Activated CD4-positive, alpha-beta T cell treated with anti-CD3 and anti-CD28 coated beads for 4 hours (primary cell): ENCODE measurements at places on chromosomes 4 and X.

DNA sequence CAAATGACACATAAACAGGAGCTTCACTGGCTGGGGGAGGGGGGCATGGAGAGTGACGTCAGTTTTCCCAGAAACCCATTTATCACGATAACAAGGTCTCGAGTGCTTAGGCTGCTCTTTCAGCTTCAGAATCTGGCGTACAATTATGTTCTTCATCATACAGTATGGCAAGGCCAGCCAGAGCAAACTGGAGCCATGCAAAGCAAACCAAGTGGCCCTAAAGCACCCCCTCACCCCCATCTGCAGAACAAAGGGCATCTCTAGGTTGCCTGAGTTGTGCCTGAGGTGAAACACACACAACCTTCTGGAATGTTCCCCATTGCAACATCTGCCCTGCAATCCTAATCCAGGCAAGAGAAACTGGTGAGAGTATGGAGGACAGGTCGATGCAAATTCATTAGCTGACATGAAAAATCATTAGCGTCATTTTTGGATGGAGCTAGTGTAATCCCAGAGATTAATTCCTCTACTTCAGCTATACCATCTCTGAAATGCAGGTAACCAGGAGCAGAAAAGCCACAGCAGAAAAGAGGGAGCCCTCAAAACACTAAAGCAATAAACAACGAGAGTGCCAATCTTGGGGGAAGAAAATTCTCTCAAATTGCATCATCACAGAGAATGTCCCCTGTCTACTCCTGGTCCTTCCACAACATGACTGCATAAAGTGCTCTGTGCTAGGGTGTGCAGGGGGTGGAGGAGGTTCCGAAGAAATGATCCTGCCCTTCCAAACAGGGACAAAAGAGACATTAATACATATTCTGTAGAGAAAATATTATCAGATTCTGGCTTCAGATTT lies 1.8 kb downstream of the SEPTIN6 start:
- DNase-seq, result peak; percentile 57

GRCh38 chr4:184215709-184216328 lies 1.9 kb downstream of the ENPP6 start:
- no peak for DNase-seq

- DNase-seq, result no peak
These were observed 302.0 kb downstream of the RAB28 start for GRCh38 chr4:13182133-13182532.

GRCh38 chr4:71663780-71664179 lies 120.1 kb downstream of the GC start:
- DNase-seq, result no peak

DNA sequence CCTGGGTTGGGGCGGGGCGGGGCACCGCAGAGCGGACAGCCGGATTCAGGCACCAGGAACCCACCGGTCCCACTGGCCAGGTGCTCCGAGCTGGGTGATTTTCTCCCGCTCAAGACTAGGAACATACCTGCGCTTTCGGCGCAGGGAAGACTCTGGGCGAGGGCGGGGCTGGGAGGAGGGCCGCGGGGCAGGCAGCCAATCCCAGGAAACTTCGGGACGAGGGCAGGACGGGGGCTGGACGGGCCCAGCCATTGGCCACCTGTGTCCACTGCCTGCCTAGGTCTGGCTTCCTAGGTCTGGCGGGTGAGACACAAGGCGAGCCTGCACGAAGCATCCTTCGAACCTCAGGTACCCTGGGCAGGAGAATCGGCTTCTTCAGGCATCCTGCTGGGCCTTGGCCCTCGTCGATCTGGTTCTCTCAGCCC lies 274 bp upstream of the ERVMER34-1 start:
- DNase-seq, result no peak

DNA sequence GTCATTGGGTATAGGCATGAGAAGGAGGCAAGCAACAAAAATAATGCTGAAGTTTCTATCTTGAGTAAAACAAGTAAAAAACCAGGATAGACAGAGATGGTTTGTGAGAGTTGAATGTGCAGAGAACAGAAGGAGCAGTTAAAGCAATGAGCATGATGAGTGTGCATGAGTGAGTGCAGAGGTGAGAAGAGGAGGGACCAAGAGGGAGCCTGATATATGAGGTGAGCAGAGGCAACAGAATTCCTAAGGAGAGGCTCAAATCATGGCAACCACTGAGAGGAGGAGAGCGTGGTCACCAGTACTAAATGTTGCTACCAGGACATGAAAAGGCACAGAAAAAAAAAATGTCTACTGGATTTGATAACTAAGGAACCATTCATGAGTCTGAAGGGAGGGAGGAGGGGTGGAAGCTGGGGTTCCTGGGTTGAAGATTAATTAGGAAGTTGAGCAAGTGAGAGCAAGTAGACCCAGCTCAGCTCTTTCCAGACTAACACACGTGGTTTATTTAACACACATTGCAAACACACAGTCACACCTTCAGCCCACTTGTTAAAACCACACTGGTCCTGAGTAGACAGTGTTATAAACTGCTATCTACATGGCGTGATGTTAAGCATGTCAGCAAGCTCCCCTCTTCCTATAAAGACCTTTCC lies 69.0 kb upstream of the IQCM start:
- DNase-seq, result no peak

DNA sequence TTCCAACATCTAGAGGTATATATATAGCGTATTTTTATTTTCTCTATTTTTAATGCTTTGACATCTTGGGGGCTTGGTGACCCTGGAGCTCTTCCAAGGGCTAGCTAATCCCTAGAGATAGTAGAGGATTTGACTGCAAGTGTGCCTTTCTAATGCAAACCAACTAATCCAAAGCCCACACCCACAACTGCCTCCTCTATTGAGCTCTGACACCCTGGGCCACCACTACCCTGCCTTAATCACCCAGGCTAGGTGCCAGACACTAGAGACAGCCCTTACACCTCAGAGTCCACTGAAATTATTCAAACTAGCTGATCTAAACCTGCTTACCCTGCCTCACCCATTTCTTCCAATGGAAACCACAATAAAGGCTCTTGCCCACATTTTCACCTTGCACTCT lies 69.6 kb upstream of the ATXN3L start:
- no peak for DNase-seq

DNA sequence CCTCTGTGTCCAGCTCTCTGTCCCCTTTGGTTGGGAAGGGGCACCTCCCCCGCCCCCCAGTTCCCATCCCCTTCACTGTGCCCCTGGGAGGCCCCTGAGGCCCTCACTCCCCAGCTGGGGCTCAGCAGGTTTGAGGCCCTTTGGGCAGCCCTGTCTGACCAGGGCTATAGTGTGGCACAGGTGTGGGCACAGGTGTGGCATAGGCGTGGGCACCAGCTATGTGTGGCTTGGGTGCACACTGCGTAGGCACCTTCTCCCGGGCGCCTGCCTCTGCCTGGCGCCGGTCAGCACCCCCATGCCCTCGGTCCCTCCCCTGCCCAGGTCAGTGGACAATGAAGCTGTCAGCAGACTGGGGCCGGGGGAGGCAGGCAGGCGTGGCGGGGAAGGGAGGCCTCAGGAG lies 7.5 kb upstream of the FGFR3 start:
- DNase-seq, result no peak

GRCh38 chr4:158201876-158202275 lies 8.4 kb upstream of the TMEM144 start:
- DNase-seq, result no peak

- no peak for DNase-seq
These were observed 317.7 kb upstream of the ANXA10 start for GRCh38 chr4:167774646-167775045.

DNA sequence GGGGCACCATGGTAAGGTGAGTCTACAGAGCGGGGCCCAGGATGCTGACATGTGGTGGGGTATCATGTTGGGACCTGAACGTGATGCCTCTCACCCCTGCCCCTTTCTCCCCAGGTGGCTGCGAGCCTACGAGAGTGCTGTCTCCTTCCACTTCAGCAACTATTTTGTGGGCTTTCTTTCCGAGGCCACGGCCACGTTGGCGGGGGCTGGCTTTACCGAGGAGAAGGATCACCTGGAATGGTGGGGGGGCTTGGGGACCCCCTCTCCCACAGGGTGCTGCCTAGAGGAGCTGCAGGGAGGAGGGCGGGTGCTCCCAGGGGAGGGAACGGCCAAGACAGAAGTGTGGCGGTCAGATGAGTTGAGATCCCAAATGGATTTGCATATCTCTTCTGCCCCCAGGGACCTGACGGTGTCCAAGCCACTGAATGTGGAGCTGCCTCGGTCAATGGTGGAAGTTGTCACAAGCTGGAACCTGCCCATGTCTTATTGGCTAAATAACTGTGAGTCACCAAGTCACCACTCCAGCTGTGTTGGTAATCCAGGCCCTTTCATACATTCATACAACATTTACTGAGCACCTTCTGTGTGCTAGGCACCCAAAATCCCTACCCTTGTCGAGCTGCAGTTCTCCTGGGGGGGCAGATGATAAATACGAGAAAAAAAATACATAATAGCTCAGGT lies 5.5 kb downstream of the PORCN start:
- no peak for DNase-seq

DNA sequence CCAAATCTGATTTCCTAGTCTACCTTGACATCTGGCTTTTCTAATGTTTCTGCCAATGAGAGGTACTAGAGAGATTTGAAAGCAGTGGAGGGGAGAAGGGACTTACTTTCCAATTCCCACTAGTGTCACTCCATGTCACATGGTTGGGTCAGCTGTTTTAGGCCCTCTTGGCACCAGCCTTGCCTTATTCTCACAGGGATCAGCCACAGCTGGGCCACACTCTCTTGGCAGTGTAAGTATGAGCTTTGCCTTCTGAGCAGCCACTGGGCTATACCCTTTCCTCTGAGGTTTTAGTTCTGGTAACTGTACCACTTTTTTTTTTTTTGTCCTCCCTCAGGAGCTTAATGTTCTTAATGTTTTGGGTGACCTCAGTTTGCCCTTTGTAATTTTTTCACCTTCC lies 10.2 kb upstream of the ADH1C start:
- no peak for DNase-seq

GRCh38 chrX:129478516-129478915 lies 44.8 kb downstream of the SMARCA1 start:
- DNase-seq, result no peak

- DNase-seq, result no peak
These were observed 200.9 kb upstream of the MID1 start for GRCh38 chrX:10821293-10821692.

DNA sequence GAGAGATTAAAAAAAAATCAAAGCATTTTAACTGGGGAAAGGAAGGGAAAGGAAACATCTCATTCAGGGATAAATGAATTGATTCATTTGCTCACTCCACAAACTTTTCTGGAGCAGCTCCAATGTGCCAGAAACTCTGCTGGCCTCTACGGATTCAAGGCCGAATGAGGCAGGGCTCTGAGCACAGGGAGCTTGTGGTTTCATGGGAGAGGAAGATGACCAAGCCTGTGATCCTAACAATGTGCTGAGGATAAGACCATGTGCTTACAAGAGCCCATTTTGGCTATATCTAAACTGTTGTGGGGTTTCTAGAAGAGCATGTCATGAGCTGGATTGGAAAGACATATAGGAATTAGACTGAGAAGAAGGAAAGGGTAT lies 137.5 kb downstream of the ZNF674 start:
- DNase-seq, result no peak

GRCh38 chrX:41491267-41492004 lies 44.3 kb downstream of the NYX start:
- DNase-seq, result no peak

GRCh38 chr4:153494562-153494961 lies 28.4 kb downstream of the TMEM131L start:
- no peak for DNase-seq

DNA sequence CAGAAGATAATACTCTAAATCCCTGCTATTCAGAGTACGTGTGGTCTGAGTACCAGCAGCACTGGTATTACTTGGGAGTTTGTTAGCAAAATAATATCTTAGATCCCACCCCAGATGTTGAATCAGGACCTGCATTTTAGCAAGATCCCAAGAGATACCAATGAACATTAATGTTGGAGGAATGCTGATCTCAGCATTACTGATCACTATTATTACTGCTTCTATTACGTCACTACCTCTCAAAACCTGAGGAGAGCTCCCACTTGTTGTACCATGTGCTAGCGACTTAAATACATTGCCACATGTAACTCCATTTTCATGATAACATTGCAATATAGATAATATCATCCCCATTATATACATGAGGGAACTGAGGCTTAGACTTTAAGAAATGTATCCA lies 185.2 kb downstream of the SPRY1 start:
- no peak for DNase-seq

- no peak for DNase-seq
These were observed 245.1 kb downstream of the PPP3CA start for GRCh38 chr4:101102114-101102742.

DNA sequence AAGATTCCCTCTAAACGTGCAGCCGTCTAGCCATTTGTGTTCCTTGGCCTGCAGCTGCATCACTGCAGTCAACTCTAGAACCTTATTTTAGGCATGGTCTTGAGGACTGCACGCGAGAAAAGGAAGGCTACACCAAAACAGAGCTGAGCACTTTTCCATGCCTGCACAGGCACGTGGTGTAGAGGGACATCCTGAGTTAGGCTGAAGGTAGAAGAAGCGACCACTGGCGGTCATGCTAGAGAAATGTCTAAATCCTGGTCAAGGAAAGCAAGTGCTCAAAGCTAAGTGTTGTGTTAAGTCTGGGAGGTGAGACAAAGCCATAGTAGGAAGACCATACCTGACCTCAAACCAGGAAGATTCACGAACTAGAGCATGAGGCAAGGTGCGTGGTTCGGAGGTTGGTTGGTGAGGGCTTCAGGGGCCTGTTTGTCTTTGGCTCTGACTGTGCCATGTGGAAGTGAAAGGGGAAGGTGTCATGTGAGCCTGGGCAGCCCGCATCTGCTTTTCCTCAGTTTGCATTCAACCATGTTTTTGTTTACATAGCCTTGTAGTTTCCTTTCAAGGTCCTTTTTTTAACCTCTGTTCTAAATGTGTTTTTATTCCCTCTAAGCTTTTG lies 203.8 kb downstream of the AASDH start:
- DNase-seq, result no peak

- no peak for DNase-seq
These were observed 77.1 kb upstream of the RXFP1 start for GRCh38 chr4:158444621-158445020.

GRCh38 chr4:132670557-132670956 lies 478.5 kb upstream of the PCDH10 start:
- no peak for DNase-seq

DNA sequence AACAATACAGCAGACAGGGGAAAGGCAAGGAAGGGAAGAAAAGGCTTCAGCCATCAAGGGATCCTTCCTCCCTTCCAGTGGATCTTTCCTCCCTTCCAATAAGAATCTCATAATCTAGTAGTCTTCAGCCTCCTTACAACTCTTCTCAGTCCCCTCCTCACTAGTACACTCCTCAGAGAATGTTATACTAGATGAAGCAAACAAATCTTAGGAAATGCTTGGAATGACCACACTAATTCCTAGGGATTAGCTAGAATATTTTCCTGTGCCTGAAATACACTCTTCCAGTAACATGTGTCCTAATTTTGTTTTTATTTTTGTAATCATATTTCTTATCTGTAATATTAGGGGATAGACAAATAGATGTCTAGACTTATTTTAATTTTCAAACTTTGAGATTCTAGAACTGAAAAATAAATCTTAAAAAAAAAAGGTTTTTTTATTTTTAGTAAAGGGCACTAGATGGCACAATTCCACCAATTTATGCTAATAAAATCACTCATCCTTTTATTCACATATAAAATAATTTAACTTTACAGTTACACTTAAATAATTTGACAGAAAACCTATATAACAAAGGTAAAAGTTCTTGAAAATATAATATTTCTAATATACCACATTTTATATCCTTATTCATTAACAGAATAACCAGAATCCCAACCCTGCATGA lies 7.0 kb upstream of the STPG2 start:
- no peak for DNase-seq

GRCh38 chrX:127037159-127037558 lies 217.6 kb downstream of the PRR32 start:
- no peak for DNase-seq
